ENCODE measurements at places on chromosomes 5 and 9.

- no peak for DNase-seq
Observed at GRCh38 chr5:132065351-132065937, 5.0 kb downstream of the IL3 start.

GRCh38 chr5:91328743-91329142 is 54.4 kb downstream of the ARRDC3 start:
- no peak for DNase-seq

DNA sequence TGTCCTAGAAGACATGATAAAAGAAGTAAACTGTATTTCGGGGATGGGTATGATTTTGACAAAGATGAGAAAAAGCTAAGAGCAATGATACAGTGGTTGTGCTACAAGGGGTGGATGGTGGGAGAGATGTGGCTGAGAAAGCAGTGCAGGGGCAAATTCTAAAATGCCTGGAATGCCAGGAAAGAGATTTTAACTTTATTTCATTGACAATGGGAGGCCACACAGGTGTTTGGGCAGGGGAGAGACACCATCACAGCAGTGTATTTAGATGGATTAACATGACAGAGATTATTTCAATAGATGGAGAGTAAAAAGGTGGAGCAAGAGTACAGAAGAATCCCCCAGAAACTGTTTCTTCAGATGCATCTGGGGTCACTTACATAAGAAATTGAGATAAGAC is 71.2 kb downstream of the MAMDC2 start:
- DNase-seq = no peak

GRCh38 chr5:61538722-61539501 is 206.9 kb downstream of the ZSWIM6 start:
- DNase-seq = no peak

DNA sequence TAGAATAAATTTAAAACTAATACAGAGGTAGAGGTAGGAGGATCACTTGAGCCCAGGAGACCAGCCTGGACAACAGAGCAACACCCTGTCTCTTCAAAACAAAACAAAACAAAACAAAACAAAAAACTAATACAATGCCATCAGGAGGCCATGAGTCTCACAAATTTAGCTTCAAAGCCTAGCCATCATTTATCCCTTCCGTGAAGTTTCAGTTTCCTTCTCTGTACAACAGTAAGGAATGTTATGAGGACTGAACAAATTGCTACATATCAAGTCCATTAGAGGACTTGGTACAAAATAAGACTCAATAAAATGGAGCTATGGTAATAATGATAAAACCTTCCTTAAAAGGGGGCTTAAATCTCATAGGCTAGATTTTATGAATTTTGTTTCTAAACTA is 60.8 kb downstream of the MAPKAP1 start:
- no peak for DNase-seq

DNA sequence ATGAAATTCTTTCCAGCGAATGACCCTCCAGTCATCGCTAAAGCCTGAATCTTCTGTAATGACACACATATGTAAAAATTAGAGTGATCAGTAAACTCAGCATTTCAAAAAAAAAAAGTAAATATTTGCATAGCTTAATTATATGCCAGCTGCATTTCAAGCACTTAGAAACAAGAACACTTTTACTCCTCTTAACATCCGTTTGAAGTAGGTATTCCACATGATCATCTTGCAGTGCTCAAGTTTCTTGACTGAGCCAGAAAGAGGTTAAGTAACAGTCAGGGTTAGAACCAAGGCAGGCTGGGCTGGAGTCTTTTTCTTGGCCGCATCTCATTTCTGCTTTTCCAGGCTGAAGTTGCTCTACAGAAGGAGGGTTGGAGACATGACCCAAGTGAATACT is 27.6 kb downstream of the EGFLAM start:
- no peak for DNase-seq
